ENCODE measurements at places on chromosomes 12 and 14. TPM values are rescaled to one million over a fixed set of nuclear protein-coding genes. Genes with fewer than 3 reads are reported as not detected.

DNA sequence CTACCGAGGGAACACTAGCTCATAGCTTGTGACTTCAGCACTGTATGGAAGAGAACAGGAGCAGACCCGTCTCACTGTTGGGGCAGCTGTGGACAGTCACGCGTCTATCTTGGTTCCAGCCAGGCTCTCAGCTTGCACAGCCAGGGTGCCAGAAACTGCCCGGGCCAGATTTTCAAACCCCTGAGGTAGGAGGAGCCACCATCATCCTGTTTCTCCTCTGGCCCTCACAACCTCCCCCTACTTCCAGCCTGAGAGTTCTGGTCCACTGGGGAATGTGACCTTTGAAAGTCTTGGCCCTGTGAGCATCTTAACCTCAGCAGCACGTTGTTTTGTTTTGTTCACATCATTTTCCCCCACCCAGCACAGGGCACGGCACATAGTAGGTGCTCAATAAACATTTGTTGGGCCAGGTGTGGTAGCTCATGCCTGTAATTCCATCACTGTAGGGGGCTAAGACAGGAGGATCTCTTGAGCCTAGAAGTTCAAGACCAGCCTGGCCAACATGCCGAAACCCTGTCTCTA, 50.4 kb downstream of the PSMA6 start:
- DNase-seq, result no peak

- DNase-seq, result no peak
These were observed 36.6 kb downstream of the DHX37 start for GRCh38 chr12:124952295-124952694.

DNA sequence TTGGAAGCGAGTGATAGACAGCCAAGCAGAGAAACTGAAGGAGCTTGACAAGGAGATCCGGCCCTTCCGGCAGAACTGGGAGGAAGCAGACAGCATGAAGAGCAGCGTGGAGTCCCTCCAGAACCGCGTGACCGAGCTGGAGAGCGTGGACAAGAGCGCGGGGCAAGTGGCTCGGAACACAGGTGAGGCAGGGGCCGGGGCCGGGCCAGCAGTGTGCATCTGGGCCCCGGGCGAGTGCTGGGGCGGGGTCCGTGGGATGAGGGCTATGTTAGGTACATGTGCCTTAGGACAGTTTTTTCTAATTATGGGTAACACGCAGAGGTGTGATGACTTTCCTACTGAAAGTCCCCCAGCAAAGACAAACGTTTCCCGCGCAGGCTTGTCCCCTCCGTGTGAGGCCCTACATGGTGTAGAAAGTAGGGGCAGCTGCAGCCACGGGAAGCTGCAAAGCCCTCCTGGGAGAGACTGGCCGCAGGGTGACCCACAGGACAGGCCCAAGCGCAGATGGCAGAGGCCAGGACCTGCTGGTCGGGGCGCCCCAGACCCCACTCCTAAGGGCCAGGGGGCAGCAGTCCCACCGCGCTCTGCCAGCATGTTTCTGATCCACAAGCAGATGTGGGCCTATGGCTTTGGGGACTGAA, 19.1 kb upstream of the AMN start:
- no peak for DNase-seq

The KCNA5 gene
- 1.8 TPM for polyA plus RNA-seq

The LRIG3 gene
- polyA plus RNA-seq, result 4.4 TPM

GRCh38 chr12:32897687-32898573, 1.4 kb upstream of the PKP2 start:
- no peak for DNase-seq

The STAC3 gene
- polyA plus RNA-seq, result 1.5 TPM

GRCh38 chr12:11154400-11154925, 16.5 kb upstream of the SMIM10L1 start:
- DNase-seq, result no peak

DNA sequence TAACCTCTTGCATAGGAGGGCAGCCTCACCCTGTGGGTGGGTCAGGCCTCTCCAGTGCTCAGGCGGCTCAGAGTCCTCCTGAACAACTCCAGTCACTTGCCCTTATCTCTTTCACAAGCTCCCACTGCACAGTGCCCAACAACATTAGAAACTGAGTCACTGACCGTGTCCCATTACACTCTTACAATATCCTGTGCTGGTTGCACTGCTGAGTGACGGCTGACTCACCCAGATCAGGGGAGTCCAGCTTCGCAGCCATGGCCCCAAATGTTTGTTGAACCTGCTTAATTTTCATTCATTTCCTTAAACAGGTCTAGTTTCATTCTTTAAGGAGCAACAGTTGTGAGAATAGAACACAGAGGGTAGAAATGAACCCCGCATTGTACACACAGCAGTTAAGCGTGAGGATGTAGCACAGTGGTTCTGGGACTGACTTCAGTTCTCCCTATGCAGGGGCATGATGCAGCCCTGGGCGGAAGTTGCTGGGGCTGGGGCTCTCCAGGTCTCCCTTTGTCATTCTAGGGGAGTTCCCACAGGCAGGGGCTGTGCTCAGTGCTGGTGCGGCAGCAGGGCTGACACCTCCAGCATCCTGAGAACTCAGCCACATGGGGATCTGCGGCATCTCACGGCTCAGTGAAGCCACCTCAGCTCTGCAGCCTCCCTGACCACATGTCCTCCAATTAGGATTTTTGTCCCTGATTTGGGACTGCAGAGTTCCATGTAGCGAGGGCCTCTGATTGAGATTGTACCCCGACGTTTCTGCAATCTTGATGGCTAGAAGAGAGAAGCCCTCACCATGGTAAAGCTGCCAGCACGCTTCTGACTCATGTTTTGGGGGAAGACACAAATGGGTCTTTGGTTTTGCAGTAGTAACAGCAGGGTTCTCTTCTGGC, 16.1 kb downstream of the GPR68 start:
- DNase-seq, result no peak

The HOXC13 gene
- not detected for polyA plus RNA-seq

- no peak for DNase-seq
These were observed 18.6 kb downstream of the AGAP2 start for GRCh38 chr12:57719777-57720605.

The CFAP251 gene
- polyA plus RNA-seq, result 2.9 TPM

DNA sequence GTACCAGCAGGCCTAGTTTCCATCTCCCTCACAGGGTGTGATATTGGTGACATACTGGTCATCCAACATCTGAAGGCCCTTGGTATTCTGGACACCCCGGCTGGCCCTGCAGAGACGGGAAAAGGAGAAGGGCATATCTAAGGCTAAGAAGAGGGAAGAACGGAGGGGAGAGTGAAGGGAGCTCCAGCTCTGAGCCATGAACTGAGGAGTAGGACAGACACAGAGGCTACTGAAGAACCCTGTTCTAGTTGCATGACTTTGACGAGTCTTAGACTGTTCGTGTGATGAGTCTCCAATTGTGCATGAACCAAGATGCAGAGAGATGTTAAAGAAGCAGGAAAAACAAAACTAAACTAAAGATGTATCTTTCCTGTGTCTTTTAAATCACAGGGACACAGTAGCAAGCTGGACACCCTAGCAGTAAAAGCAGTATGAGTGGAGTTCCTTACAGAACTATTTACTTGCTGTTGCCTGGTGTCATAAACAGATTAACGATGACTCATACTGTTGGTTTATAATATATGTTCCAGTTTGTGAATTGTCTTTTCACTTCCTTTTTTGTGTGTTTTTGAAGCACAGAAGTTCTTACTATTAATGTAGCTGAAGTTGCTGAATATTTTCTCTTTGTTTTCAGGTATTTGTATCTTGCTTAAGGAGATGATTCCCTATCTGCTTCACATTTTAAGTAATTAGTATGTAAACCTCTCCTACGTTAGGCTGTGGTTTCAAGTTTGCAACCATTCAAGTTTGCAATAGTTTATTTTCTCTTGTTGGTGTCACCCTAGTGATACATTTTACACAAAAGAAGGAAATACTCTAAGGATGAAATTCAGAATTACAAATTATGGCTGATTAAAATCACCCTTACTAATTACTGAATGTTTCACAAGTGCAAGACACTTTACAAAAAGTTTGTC, 15.7 kb downstream of the FAR2 start:
- peak; percentile 40 for DNase-seq

DNA sequence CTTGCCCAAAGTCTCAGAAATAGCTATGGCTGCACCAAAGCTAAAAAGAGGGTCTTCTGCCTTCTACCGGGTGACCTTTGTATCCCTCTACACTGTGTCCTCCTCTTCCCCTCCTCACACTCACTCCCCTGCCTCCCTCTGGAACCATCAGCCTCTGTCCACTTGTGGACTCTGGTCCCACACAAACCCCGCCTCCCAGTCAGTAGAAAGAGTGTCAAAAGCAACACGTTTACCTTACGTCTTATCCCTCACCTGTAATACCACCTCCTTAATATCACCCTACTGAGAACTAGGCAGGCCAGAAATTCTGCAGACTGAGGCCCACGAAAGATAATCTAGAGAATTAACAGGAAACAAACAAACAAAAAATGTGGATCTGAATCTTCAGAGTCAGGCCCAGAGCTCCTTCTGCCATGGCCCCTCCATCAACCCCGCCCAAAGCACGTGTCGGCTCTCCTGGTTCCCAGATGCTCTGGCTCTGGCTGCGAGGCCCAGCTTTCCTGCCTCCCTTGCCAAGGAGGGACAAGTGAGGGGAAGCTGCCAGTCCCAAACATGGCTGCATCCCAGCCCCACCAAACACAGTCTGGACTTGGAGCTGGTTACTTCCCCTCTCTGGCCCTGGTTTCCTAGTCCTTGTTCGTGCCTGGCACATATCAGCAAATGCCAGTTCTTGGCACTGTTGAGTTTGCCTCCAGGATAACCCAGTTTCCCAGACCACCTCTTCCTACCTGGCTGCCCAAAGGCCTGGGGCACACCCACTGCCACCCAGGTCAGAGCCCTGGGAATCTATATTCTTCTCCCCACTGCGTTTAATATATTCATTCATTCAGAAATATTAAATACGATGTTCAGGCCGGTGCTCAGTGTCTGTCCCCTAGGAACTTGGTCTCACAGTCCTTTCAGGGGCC, 2.7 kb downstream of the ACTN1 start:
- peak; percentile 85 for DNase-seq

- DNase-seq, result no peak
These were observed 21.6 kb downstream of the SOX5 start for GRCh38 chr12:23927907-23928306.

GRCh38 chr12:25438638-25439037, 114.4 kb downstream of the LMNTD1 start:
- DNase-seq, result no peak

The JKAMP gene
- polyA plus RNA-seq, result 48.3 TPM

The KRT6C gene
- not detected for polyA plus RNA-seq

- no peak for DNase-seq
These were observed 122.9 kb downstream of the PAX9 start for GRCh38 chr14:36784541-36784940.

The TMEM63C gene
- polyA plus RNA-seq, result 0.84 TPM

- DNase-seq, result peak; percentile 81
These were observed 159.8 kb upstream of the DAAM1 start for GRCh38 chr14:59028476-59029202.

The TRPV4 gene
- polyA plus RNA-seq, result 24.5 TPM

GRCh38 chr12:67469666-67470065, 178.9 kb upstream of the DYRK2 start:
- DNase-seq, result no peak

GRCh38 chr12:108854451-108855283, 2.7 kb downstream of the SSH1 start:
- DNase-seq, result no peak

The GLS2 gene
- 5.6 TPM for polyA plus RNA-seq

DNA sequence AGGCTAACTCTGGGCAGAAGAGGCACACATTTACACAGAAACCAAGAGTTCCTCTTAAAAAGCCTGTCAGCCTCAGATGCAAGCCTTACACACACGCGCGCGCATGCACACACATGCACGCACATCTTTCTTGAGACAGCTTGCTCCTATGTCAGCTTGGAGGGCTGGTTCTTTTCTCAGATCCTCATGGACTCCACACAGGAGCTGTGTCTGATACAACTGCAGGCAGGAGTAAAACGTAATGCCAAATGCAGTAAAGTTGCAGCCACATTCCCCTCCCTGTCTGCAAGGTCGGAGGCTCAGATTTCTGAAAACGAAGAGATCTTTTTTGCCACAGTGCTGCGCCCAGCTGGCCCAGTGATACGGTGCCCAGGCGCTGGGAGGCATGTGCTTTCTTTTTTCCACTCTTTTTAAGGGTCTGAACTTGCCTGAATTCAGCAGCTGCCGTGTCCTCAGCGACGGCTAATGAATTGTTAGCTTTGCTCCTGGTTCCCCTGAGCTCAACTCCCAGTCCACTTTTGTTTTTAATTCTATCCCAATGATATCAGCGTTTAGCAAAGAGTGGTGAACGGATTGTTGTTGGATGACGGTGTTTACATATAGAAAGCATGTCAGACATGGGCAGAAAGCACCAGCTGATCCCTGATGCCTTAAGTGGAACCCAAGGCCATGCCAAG, 72.9 kb upstream of the FOXN3 start:
- no peak for DNase-seq

GRCh38 chr12:108611884-108612415, 14.1 kb upstream of the TMEM119 start:
- DNase-seq, result no peak

- DNase-seq, result no peak
These were observed 74.4 kb downstream of the CLMN start for GRCh38 chr14:95245334-95245733.

DNA sequence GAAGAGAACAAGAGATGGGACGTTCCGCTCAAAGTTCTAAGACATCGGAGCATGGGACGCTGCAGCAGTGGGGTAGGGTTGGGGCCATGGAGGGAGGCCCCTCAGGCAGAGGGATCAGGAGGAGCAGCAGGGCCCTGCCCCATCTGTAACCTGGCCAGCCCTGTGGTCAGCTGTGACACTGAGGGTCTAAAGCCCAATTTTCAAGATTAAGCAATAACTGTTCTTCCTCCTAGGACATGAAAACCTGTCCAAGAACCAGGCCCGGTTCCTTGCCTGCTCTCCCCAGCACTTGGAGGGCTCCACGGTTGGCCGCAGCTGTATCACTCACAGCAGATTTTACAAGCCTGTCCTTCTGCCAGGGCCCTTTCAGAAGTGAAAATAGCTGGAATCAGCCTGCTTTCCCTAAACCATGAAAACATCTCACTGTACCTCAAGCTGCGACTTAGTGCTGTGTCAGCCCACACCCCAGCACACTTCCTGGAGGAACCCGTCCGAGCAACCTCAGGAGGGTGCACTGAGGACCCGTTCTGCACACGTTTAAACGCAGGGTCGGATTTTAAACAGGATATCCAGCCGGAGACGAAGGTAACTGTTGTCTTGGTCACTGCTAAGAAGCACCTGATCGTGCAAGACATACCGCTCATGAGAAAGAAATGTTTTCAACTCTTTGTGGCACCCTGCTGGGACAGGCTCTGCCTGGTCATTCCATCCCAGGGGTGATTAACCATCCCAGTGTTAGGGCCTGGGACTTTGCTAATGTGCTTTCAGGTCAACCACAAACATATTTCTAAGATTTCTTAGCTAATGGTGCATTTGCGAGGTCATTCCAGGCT, 201.9 kb upstream of the DIO3 start:
- peak; percentile 59 for DNase-seq

DNA sequence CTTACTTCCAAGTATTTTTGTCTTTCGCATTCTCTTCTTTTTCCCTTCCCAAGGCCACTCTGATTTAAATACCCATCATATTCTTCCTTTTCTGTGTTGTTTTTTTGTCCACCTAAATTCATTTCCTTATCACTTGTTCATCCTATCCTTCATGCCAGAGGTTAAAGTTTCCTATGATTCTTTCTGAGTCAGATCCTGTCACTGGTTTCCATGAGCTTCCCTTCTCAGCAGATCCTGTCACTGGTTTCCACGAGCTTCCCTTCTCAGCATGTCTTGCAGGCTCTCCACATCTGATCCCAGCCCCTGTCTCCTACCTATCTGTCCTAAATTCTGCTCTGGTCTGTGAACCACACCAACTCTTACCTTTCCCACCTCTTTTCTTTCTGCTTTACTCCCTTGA, 311.8 kb upstream of the RGS6 start:
- no peak for DNase-seq

Measured in kidney (tissue), 22 donors.